ENCODE measurements at places on chromosomes 16 and 17. TPM values are rescaled to one million over a fixed set of nuclear protein-coding genes. Genes with fewer than 3 reads are reported as not detected.

- DNase-seq, result peak; percentile 89
Measured at GRCh38 chr17:77882481-77883212, 75.9 kb upstream of the TNRC6C start.

DNA sequence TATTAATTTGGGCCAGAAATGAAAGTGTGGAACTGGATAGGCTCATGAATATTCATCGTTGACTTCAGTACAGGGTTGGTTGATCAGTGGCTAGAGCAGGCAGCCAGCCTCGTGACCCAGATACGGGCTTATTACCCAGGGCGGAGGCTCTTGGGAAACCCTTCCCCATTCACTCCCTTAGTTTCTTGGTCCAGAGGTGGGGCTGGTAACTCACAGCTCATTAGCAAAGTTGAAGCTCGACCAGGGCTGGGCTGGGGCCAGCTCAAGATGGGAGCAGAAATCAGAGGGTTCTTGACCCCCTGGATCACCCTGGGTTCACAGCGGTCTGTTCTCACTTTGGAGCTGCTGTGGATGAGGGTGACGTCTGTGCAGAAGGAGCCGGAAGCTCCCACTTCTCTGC lies 44.6 kb upstream of the GSE1 start:
- DNase-seq, result peak; percentile 83

CA4 gene
- polyA plus RNA-seq, result 17.6 TPM

MRM1 gene
- 5.2 TPM for polyA plus RNA-seq

GGT6 gene
- polyA plus RNA-seq, result not detected
